ENCODE measurements at places on chromosomes 2 and 18.
A peak's percentile ranks its signal among the peaks of the same experiment; 100 is the strongest.

- no peak for DNase-seq
Observed at GRCh38 chr18:80183273-80184050, 63.9 kb downstream of the PARD6G start.

DNA sequence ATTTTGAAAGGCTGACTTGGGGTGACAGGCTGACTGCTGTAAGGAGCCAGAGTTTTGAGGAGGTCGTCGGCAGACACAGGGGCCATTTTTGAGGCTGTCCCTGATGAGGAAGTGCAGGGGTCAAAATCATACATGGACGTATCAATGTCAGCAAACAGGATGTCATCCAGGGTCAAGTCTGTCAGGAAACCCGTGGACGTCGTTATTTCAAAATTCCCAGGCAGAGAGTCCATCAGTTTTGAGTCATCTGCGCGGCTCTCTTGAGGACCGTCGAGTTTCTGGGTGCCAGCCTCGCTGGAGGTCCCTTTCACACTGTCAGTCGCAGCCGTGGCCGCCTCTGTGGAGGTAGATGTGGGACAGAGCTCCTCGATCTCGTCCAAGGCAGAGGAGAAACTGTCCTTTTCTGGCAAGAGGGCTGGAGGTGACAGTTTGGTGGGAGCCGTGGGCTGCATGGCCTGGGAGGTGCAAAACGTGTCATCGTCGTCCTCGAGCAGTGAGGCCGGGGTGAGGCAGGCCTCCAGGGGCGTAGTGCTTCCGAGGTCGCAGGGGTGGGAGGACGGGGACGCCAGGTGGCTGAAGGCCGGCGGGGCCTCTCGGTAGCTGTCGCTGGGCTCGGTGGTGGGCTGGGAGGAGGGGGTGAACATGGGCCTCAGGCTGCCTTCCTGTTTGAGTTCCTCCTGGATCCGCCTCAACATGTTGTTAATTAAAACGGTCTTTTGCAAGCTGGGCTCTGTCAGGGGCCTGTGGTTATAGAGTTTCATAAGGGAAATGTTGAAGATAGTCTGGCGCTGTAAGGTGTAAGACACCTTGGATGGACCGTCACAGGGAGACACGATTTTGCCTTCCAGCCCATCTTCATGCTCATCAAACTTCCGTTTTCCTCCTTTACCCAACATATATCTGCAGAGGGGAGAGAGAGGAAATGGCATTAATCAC, 17.5 kb downstream of the SERTAD2 start:
- peak; percentile 56 for DNase-seq

- no peak for DNase-seq
Observed at GRCh38 chr2:37105150-37105549, 20.8 kb downstream of the GPATCH11 start.

DNA sequence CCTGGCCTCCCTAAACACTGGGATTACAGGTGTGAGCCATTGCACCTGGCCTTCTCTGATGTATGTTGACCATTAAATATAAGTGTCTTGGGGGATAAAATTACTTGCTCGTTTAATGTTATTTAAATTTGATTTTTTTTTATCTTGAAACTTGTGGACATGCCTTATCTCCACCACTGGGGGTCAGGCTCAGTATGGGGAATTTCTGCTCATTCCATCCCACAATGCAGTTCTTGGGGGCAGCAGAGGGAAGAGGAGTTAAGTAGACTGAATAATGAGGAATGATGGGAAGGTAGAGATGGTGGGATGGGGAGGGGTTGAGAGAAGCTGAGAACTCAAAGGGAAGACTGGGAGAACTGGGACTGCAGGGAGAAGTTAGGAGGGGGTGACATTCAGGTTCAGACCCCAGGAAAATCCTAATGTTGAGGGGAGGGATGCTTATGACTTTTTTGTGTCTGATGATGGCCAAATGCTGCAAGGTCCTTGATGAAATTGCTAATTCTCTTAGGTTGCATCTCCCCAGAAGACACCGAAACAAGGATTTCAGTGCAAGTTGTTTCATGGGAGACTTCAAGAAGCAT, 174.2 kb downstream of the MIB1 start:
- peak; percentile 26 for DNase-seq

GRCh38 chr2:101823859-101824258, 126.4 kb downstream of the MAP4K4 start:
- no peak for DNase-seq

DNA sequence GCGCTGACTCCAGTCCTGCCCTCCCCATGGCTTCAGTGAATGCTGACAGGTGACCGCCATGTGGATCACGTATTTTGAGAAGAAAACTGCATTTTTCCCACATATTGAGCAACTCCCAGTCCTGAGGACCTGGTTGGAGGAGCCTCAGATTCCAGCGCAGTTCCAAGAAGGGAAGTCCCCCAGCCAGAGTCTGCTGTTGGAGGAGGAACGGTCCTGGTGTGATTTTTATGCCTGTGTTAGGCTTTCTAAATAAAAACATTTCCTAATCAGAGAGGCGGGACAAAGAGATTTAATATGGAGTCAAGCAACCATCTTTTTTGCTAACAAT, 32.3 kb upstream of the COL6A3 start:
- DNase-seq, result peak; percentile 33

GRCh38 chr2:190210471-190210870, 109.2 kb downstream of the HIBCH start:
- peak; percentile 30 for DNase-seq

GRCh38 chr2:71700658-71701397, 247.5 kb downstream of the DYSF start:
- no peak for DNase-seq

GRCh38 chr2:60297296-60298005, 256.0 kb downstream of the BCL11A start:
- DNase-seq, result no peak

- DNase-seq, result no peak
Observed at GRCh38 chr2:85797921-85798320, 44.1 kb downstream of the ATOH8 start.

DNA sequence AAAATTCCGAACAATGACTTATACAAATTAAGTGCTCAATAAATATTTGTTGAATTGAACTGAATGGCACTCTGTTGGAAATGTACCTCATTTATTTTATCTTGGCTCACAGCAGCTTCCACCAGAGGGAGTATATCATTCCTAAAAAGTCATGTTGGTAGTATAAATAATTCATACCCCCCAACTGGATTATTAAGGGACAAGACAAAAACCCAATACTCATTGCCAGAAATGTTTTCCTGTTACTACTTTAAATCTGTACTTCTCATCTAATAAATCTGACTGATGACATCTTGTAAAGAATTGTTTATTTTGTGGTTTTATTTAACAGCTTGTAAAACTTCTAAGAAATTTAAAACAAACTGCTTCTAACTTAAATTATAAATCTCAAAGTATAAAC, 163.9 kb downstream of the CDH2 start:
- DNase-seq, result peak; percentile 34

- DNase-seq, result no peak
Observed at GRCh38 chr2:74029714-74030397, 45.1 kb downstream of the TET3 start.

GRCh38 chr2:219261024-219261855, 7.5 kb upstream of the TUBA4A start:
- no peak for DNase-seq

DNA sequence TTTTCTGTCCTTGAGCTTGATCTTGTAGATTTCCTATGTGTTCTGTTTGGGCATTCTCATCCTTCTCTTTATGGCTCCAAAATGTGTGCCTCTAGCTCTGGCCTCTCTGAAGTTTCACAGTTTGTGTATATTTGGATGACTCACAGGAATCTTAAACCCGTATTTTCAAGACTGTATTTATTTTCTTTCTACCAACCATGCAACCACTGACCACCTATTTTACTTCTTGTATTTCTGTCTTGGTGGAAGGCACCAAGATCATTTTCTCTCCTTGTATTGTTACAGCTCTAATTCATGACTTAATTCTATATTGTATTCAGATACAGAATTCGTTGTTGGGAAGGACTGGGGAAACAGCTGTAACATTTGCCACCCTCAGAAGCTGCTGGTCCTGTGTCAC, 39.5 kb downstream of the ACSL3 start:
- DNase-seq, result peak; percentile 48

GRCh38 chr2:47189635-47190034, 34.5 kb upstream of the STPG4 start:
- DNase-seq, result peak; percentile 95

DNA sequence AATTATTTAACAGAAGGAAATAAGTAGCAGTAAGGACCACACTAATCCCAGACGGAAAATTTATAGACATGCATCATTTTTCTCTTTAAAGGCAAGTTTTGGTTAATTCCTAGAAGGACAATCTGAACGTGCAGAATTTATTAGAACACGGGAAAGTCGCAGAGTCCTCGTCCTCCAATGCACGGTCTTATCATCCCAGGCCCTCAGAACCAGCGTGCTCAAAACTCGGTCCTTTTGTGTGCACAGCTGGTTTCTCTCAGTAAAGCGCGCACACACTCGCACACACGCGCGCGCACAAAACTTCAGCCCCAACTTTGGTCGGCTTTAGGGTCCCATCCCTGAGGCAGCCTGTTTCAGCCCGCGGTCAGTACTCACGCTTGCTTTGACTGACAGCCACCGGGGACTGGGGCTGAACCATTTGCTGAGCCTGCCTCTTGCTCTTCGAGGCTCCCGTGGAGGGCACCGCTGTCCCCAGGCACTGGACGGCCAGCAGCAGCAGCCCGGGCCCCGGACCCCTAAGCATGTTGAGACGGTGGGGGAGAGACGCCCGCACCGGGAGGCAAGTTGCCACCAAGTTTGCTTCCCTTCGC, 493 bp downstream of the FN1 start:
- no peak for DNase-seq

DNA sequence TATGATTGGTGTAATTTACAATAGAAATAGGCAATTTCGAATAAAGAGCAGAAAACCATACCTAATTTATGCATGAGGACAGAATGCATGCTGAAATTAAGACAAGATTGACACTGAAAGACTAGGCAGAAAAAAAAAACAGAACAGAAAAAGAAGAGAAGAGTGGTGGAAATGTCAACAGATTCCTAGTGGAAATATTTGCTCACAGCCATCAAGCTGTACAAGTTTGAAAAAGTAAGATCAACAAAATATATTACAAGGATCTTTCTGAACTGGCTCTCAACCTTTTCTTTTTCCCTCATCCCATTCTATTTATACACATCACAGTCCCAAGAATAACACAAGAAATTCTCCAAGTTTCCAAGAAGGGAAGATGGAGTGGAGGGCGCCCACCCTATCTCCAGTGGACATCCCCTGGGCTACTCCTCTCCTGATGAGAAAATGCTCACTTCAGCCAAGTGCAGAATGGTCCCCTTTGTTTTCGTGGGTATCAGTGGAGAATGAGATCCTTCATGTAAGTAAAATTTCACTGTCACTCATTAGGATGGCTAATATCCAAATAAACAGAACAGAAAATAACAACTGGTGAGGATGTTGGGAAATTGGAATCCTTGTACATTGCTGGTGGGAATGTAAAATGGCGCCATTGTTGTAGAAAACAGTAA, 51.0 kb upstream of the ZNF532 start:
- no peak for DNase-seq
